ENCODE measurements at places on chromosomes 13 and 19.

GRCh38 chr13:40113643-40114304 lies 458.3 kb downstream of the COG6 start:
- no peak for DNase-seq

GRCh38 chr13:41434831-41435520 lies 22.4 kb upstream of the RGCC start:
- DNase-seq, result peak; percentile 12

- DNase-seq, result no peak
Measured at GRCh38 chr13:27034678-27035111, 136.9 kb downstream of the USP12 start.

DNA sequence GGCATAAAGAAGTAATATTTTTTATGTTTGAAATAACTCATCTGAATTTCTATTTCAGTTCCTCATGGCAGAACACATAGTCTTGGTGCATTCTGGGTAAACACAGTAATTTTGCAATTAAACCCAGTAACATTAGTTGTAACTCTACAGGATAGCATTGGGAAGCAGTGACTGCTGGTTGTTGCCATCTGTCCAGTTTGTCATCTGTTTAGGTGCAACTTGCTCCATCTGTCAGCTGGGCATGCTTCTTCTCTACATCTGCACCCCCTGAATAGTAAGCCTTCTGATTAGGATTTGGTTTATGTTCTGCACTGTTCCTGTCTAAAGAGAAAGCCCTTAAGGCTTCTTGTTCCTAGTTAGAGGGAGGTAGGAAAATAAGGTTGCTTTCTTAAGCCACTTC lies 63.5 kb upstream of the CSNK1A1L start:
- DNase-seq, result no peak

GRCh38 chr19:8899356-8899755 lies 67.2 kb downstream of the MBD3L1 start:
- DNase-seq, result no peak

DNA sequence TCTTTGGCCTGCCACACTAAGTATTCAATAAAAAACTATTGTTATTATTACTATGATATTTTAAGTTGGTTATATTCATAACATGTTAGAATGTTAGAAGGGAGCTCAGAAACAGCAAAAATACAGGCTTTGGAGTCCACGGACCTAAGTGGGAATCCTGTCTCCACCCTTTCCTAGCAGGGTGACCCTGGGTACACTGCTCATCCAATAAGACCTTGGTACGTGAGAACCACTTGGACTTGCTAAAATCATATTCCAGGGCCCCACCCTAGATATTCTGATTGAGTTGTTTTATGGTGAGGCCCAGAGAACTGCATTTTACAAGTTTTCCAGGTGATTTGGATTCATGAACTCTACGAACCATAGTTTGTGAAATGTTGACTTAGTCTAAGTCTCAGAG lies 47.4 kb upstream of the KL start:
- DNase-seq, result no peak

GRCh38 chr13:30019648-30020626 lies 169.5 kb upstream of the UBL3 start:
- DNase-seq, result no peak

GRCh38 chr13:59384154-59384553 lies 779.6 kb downstream of the DIAPH3 start:
- no peak for DNase-seq

- no peak for DNase-seq
Measured at GRCh38 chr13:110109910-110110309, 197.0 kb downstream of the COL4A1 start.

DNA sequence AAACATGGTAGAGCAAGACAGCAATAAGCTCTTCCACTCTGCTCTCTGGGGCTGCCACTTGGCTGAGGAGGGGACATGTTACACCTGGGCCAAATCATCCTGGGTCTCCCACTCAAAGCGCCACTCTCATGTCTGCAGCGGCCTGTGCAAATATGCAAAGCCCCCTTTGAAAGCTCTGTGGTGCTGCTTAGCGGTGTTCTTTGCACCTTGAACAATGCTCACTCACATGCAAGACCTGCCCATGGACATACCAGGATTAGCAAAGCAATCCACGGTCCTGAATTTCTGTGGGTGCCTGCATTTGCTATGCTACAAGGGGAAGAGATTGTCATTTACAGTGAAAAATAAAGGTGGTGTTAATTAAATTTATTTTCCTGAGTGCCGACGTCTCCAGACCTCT lies 48.6 kb downstream of the MRPL57 start:
- no peak for DNase-seq

GRCh38 chr13:34241332-34241731 lies 423.4 kb downstream of the RFC3 start:
- DNase-seq, result no peak

GRCh38 chr13:99982036-99982730 lies 599 bp downstream of the ZIC2 start:
- no peak for DNase-seq

- no peak for DNase-seq
Measured at GRCh38 chr13:98675837-98676236, 76.6 kb downstream of the SLC15A1 start.

DNA sequence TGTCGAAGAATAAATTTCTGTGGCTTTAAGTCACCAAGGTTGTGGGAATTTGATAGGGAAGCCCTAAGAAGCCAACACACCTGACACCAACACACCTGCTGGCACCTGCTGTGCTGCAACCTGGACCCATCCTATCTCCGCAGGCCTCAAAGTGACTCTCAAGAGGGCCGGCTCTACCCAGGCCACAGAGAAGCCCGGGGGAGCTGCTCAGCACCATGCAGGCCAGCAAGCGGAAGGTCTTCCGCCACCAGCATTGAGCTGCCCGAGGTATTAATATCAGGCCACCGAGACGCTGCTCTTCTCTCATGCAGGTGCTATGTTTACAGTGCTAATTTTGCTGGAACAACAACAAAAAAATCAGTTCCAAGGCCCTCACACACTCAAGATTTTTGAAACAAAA lies 32.2 kb upstream of the CD33 start:
- no peak for DNase-seq

- no peak for DNase-seq
Measured at GRCh38 chr13:98543378-98544103, 33.4 kb downstream of the STK24 start.

GRCh38 chr13:45206340-45206739 lies 5.5 kb upstream of the KCTD4 start:
- peak; percentile 76 for DNase-seq

DNA sequence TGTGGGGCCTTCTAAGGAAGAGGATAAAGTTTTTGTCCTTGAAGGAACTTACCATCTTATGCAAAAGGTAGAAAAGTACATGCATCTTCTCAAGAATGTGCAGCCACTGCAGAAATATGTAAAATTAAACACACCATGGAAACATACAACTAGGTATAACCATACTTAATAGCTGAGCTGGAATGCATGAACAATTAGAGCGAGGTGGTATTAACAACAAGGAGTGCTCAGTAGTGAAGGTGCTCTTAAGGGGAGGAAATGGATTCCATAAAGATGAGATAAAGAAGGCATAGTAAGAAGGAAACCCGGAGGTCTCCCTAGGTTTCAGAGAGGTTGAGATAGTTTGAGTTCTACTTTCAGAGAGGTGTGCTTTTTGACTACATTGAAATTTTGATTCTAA lies 415.9 kb downstream of the NDFIP2 start:
- no peak for DNase-seq

DNA sequence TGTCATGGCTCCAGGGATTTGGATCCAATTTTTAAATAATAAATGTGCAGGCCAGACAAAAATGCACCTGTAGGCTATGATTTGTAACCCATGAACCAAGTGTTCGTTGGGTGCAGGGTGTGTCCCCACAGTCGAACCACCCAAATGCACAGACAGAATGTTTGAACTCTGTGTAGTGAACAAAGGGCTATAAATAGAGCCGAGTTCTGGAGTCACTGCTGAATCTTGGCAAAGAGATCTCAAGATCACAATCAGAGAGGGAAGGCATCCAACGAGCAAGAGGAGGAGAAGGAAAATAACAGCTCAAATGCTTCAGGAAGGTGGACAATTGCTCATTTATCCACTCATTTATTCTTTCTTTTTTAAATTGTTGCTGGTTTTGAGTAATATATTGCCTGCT lies 547.9 kb downstream of the FGF9 start:
- no peak for DNase-seq

DNA sequence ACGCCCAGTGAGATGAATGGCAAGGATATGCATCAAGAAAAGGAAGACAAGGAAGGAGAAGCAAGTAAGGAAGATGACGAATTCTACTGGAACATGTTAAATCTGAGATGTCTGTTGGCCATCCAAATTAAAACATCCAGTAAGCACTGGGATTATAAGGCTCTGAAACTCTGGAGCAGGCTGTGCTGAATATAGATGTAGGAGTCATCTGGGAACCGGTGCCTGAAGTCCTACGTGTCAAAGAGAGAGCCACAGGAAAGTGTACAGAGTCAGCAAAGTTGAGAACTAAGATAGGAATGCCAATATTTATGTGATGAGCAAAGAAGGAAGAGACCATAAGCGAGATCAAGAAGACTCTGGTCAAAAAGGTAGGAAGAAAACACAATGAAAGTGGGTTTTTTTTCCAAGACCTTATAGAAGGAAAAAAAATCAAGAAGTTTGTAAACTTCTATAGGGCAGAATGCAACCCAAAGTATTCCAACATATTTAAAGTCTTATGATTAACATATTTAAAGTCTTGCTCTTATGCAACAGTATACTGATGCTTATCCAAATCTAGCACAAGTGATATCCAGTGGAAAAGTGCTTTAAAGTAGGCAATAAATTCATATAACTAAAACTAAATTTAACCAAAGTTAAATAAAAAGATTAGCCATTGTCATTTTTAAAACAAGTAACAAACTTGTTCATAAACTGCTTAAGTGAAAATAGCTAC lies 51.2 kb upstream of the EEF1AKMT1 start:
- DNase-seq, result no peak

DNA sequence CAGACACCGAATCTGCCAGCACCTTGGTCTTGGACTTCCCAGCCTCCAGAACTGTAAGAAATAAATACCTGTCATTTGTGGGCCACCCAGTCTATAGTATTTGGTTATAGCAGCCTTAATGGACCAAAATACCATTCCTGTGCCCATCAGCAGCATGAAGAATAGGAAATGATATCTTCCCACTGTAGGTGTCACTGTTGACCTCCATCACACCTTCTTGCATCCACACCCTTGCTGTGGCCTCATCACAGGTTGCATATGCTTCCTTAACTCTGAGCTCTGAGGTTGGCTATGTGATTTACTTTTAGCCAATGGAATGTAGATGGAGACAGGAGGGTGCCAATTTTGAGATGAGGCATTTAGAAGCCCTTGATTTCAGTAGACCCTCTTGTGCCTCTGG lies 242.0 kb upstream of the TSHZ3 start:
- no peak for DNase-seq

DNA sequence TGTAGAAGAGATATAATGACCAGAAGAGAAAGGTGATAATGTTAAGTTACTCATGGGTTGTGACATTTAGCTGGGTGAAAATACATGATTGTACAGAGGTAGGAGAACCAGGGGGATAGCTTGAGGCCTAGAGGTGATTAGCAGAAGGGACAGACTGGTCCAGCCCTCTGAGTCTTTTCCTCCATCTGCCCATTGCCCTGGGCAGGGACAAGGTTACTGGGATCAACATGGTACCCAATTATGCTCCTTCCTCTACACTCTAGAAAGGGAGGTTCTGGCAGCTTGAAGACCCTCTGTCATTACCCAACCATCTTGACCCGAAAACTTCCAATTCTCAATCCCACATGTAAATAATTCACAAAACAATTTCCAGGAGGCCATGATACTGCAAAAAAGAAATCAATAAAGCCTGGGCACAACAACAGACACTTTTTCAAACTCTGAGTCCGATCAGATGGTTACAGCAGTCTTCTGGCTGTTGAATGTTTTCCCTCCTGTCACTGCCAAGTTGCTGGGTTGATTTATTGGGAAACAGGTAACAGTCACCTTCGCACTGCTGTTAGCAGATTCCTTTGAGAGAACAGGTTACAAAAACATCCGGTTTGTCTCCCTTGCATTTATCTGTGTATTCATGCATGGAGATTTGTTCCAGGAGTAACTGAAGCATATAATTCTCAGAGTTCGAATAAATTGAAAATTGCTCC lies 239.1 kb upstream of the HTR2A start:
- no peak for DNase-seq

- DNase-seq, result no peak
Measured at GRCh38 chr13:50474088-50474662, 369.3 kb downstream of the DLEU7 start.

- no peak for DNase-seq
Measured at GRCh38 chr19:42498169-42498757, 30.0 kb downstream of the CEACAM1 start.

- peak; percentile 21 for DNase-seq
Measured at GRCh38 chr13:96817336-96817941, 176.8 kb downstream of the OXGR1 start.

DNA sequence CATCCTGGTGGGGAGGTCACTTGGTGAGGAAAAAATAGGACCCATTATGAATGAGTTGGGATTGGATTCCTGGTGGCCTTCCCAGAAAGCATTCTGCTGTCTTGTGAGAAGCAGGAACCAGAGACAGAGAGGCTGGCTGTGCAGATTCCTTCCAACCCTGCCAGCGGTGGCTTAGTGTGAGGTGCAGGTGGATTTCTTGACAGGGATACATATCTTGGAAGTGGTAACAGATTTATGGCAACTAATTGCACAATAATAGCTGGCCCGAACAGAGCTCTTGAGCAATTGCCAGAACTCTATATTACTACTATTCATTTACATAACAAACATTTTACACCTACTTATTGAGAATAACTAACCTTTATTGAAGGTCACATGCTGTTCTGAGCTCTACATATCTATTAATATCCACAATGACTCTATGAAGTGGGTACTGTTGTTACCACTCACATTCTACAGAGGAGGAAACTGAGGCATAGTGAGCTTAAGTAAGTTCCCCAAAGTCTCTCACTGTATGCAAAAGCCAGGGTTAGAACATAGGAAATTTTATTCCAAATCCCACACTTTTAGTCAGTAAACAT lies 173.9 kb upstream of the SERP2 start:
- no peak for DNase-seq

DNA sequence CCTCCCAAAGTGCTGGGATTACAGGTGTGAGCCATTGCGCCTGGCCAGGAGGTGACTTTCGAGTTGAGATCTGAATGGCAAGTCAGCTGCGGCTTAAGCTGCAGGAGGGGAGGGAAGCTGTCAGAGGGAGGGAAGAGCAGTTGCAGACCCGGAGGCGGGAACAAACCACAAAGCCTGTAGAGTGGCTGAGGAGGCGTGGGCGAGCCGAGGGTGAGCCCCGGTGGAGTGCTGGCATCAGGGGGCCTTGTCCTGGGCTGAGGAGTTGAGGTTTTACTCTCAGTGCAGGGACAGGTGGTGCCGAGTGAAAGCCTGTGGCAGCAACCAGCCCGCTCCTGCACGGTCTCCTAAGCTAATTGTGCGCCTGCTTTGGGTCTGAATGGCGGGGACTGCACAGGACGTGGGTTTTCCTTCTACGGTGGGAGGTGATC lies 24.2 kb downstream of the PPP1R37 start:
- DNase-seq, result peak; percentile 49

Measured in suppressor macrophage treated with lipopolysaccharide for 4 hours (primary cell).